ENCODE measurements at places on chromosomes 3 and 15.

DNA sequence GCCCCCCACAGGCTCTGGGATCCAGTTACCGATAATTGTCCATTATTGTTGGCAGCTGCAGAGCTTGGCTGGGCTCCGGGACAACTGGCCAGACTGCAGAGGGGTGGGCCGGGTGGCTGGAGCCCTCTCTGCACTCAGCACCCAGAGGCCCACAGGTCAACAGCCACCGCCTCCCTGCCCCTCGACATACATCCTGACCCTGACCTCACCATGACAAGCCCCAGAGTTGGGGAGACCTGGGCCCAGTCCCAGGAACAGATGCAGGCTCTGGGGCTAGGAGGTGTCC, 22.4 kb downstream of the PTH1R start:
- peak; percentile 85 for DNase-seq
- H3K4me1 ChIP-seq, result no peaks in the 10 kb centered on the region
- no peak overlapping the region for H3K4me3 ChIP-seq
- H3K27ac ChIP-seq, result no peak overlapping the region

GRCh38 chr3:166100730-166101129, 263.5 kb upstream of the BCHE start:
- no peaks in the 10 kb centered on the region for H3K36me3 ChIP-seq
- no peak for DNase-seq
- no peaks in the 10 kb centered on the region for H3K27me3 ChIP-seq
- H3K27ac ChIP-seq, result no peak overlapping the region
- no peaks in the 10 kb centered on the region for H3K4me1 ChIP-seq
- H3K4me3 ChIP-seq, result no peak overlapping the region

DNA sequence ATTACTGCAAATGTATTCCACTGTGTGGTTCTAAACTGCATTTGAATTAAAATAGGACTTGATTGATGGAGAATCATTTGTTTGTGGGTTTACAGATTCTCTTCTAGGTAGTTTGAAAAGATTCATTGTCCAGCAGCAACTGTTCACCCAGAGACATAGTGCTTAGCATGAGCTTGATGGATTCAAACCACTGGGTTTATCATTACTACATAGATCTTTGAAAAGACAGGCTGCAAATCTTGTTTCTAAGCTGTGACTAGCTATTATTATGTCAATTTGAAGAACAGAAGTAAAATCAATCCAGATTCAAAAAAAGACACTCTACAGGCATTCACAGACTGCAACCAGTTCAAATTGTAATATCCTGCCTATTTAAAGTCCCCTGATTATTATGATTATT, 49.8 kb downstream of the MBNL1 start:
- peaks cover 71% of the 10 kb centered on the region for H3K4me1 ChIP-seq
- no peak for DNase-seq
- H3K27ac ChIP-seq, result peak overlapping the region; percentile 87

DNA sequence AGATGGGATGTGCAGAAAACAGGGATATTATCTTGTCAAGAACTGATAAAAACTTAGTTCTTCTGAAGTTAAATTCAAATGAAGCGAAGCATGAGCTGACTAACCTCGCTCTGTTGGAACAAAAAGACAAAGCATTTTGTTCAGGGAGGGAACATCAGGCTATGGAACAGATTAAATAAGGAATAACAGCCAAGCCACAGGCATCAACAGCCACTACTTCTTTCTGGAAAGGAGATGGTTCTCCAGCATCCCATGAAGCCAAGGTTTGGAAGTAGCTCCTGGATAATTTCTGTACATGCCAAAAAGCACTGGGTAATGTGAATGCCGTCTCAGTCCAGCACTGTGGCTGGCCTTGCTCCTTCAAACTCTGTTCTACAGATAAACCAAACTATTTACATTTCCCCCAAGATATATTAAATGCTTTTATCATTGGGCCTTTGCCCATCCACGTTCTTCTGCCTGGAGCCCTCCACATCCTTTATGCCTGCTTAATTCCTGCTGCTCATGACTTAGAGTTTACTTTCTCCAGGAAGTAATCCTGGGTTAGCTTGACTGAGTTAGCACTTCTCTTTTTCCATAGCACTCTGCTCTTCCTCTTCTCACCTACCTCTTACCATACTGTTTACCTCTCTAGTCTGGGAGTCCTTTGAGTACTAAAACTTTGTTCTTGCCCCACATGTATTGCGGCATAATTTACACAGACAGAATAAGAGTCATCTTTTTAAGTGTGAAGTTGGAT, 232.0 kb downstream of the CLSTN2 start:
- H3K27ac ChIP-seq, result no peak overlapping the region
- peaks cover 12% of the 10 kb centered on the region for H3K4me1 ChIP-seq
- H3K4me3 ChIP-seq, result no peak overlapping the region
- DNase-seq, result no peak

DNA sequence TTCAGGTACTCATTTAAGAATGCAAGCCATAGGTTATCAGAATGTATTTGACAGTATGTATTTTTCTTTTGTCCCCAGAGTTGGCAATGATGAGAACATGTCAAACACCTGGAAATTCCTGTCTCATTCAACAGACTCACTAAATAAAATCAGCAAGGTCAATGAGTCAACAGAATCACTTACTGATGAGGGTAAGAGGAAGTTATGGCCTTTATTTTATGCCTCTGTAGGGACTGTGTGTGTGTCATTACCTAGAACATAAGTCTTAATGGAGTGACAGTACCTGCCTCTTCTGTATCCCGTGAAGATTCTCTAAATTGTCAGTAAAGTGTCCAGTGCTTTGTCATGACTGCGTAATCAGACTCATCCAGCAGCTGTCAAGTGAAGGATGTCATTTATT, 77.5 kb downstream of the KLHL25 start:
- no peak overlapping the region for H3K27ac ChIP-seq
- H3K27me3 ChIP-seq, result no peaks in the 10 kb centered on the region
- H3K36me3 ChIP-seq, result peaks cover 51% of the 10 kb centered on the region
- H3K4me3 ChIP-seq, result no peak overlapping the region
- H3K4me1 ChIP-seq, result no peaks in the 10 kb centered on the region

DNA sequence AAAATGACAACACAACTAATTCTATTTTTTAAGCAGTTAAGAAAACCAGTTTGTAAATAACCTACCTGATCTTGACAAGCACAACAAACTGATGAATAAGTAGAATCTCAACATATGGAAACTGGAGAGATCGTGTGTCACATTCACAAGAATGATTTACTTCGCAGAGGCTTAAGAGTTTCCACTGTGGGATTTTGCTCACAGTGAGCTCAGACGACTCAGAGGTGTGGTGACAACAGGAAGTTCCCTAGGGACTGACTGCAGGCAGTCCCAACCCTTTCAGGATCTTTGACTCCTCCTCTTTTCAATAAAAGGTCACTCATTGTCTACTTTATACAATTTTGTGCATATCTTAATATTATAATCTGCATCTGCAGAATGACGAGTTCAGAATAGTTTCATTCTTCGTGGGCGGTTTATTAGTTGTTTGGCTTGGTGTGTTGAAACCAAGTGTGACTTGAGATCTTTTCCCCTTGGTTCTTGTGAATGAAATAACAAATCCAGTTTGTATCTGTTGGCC, at the start of gene LIPH:
Gene LIPH (minus strand): TSS at position 231 of the 520 bp plus-strand sequence. CDS start 117 bp downstream, at position 114.
- peaks cover 21% of the 10 kb centered on the region for H3K4me1 ChIP-seq
- H3K27me3 ChIP-seq, result no peaks in the 10 kb centered on the region
- H3K27ac ChIP-seq, result no peak within 1 kb of the TSS
- DNase-seq, result peak; percentile 39

Measured in osteoblast (primary cell).